ENCODE measurements at places on chromosomes 13 and 19. TPM values are rescaled to one million over a fixed set of nuclear protein-coding genes. Genes with fewer than 3 reads are reported as not detected.
A peak's percentile ranks its signal among the peaks of the same experiment; 100 is the strongest.

NBEA gene
- polyA plus RNA-seq, result 0.57 TPM

- H3K4me1 ChIP-seq, result no peaks in the 10 kb centered on the region
- H3K4me3 ChIP-seq, result no peak overlapping the region
- no peak for DNase-seq
Measured at GRCh38 chr13:41833201-41833600, 127.7 kb downstream of the VWA8 start.

DNA sequence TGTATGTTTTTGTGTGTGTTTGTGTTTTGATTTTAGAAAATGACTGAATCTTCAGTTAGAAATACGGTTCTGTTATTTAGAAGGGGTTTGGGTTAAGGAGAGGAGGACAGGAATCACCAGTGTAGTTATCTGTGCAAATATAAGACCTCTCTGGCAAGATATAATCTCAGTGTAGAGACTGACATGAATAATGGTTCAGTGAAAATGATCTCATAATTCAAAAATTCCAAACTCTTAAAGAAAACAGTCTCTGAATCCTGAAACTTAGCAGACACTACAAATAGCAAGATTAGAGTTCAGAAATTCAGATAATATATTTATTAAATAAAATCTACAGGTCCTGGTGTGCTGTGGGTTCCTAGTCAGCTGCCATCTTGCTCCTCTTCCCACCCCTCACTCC is 73.5 kb downstream of the PDS5B start:
- no peak overlapping the region for H3K27ac ChIP-seq
- H3K4me3 ChIP-seq, result no peak overlapping the region
- DNase-seq, result no peak
- H3K27me3 ChIP-seq, result no peaks in the 10 kb centered on the region

KANK2 gene
- 0.17 TPM for polyA plus RNA-seq

GRCh38 chr19:45996933-45997332 is 1.7 kb downstream of the CCDC61 start:
- no peak overlapping the region for H3K4me3 ChIP-seq
- no peak for DNase-seq
- H3K36me3 ChIP-seq, result no peaks in the 10 kb centered on the region
- no peak overlapping the region for H3K27ac ChIP-seq
- no peaks in the 10 kb centered on the region for H3K27me3 ChIP-seq

DNA sequence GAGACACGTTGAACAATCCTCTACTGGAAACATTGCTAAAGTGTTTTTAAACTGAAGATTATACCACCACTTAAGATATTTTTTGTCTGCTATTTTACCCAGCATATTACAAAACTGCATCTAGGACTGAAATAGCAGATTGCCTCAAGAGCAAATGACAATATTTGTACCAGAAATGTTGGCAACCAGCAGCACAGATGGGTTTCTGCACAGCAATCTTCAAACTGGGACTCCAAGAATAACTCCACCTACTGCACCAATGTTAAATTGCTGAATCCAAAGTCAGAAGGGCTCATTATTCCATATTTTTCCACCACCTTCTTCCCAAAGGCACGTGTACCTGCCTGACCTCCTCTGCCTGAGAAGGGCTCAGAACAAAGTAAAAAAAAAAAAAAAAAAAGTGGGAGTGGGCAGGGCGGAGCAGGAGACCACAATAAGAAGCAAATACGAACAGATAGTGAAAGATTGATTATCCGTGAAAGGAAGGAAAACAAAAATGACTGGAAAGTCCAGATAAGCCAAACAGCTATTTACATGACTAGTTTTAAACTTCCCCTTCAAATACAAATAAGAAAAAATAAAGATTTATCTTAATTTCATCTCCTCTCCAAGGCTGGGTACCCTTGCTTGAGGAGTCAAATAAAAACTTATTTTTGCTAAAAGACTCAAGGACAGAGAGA is 79.4 kb downstream of the FOXO1 start:
- H3K36me3 ChIP-seq, result no peaks in the 10 kb centered on the region
- no peak overlapping the region for H3K4me3 ChIP-seq
- peaks cover 78% of the 10 kb centered on the region for H3K4me1 ChIP-seq
- DNase-seq, result no peak

GRCh38 chr13:52104624-52105023 is 24.2 kb downstream of the NEK5 start:
- no peak for DNase-seq
- H3K4me3 ChIP-seq, result no peak overlapping the region
- no peaks in the 10 kb centered on the region for H3K27me3 ChIP-seq
- H3K4me1 ChIP-seq, result no peaks in the 10 kb centered on the region
- H3K36me3 ChIP-seq, result no peaks in the 10 kb centered on the region

DNA sequence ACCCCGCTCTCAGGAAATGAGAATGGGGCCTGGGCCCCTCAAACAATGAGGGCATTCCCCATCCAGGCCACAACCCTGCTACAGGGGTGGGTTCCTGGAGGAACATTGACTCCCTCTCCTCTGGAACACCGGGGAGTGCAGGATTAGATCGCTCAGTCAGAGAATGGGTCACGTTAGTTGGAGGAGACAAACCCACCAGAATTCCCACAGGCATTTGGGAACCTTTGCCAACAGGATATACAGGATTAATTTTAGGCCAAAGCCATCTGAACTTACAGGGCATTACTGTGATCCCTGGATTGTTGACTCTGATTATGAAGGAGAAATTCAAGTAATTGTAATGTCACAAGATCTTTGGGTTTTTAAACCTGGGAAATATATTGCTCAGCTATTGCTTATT is 2.6 kb downstream of the ERVK3-1 start:
- H3K27me3 ChIP-seq, result no peaks in the 10 kb centered on the region
- peaks cover 28% of the 10 kb centered on the region for H3K36me3 ChIP-seq
- H3K4me3 ChIP-seq, result no peak overlapping the region
- H3K27ac ChIP-seq, result no peak overlapping the region

LTBP4 gene
- 26.0 TPM for polyA plus RNA-seq

DNA sequence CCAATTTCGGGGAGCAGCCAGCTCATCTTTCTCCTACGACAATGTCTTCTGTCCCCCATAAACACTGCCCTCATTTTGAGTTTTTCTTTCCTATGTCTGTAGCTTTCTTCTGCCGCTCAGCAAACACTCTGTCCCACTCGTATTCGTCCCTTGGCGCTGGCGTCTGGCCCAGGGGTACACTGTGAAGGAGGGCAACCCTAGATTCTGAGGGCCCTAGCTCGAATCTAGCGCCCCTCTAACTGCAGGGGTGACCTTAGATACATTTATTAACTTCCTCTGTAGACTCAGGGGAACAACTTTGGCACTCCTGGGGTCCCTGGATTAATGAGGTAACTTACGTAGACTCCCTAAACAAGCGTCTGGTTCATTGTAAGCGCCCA is 677 bp upstream of the LRCH1 start:
- H3K27me3 ChIP-seq, result no peaks in the 10 kb centered on the region
- H3K4me1 ChIP-seq, result peaks cover 38% of the 10 kb centered on the region
- H3K27ac ChIP-seq, result peak overlapping the region; percentile 79
- no peaks in the 10 kb centered on the region for H3K36me3 ChIP-seq
- peak overlapping the region; percentile 83 for H3K4me3 ChIP-seq

DNA sequence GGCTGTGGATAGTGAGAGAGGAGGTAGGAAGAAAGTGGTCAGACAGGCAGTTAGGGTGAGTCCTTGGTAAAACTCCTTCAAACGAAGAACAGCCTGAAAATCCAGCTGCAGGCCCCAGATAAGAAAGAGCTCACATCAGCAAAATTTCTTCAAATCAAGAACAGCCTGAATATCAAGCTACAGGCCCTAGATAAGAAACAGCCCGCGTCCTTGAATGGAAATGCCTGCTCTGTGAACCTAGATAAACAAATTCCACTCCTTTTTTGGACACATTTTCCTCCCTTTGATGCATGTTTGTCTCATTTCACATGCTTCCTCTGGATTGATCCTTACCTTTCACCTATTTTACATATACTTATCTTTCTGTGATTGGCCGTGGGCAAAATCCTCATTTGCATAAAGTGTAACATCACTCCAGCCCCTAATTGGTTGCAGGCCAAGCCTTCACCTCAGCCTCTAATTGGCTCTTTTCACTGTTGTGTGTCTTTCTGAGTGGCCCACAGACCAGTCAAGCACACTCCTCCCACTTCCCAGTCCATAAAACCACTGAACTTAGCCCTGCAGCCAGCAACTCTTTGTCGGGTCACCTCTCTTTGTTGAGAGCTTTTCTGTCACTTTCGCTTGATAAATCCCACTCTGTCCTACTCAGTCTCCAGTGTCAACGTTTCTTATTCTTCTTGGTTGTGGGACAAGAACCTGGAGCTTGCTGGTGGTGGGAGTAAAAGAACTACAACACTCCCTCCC is 6.0 kb upstream of the SULT2A1 start:
- H3K36me3 ChIP-seq, result no peaks in the 10 kb centered on the region
- H3K4me3 ChIP-seq, result no peak overlapping the region
- no peak for DNase-seq
- H3K27ac ChIP-seq, result no peak overlapping the region

ZNF726 gene
- polyA plus RNA-seq, result 1.5 TPM

ALOX5AP gene
- polyA plus RNA-seq, result 377 TPM

GRCh38 chr19:30932854-30933253 is 416.4 kb downstream of the TSHZ3 start:
- H3K4me3 ChIP-seq, result no peak overlapping the region
- no peaks in the 10 kb centered on the region for H3K4me1 ChIP-seq
- H3K27ac ChIP-seq, result no peak overlapping the region
- H3K27me3 ChIP-seq, result no peaks in the 10 kb centered on the region

GRCh38 chr13:34897220-34897619 is 44.9 kb upstream of the NBEA start:
- H3K27ac ChIP-seq, result no peak overlapping the region
- no peak overlapping the region for H3K4me3 ChIP-seq
- H3K36me3 ChIP-seq, result no peaks in the 10 kb centered on the region
- H3K27me3 ChIP-seq, result no peaks in the 10 kb centered on the region
- DNase-seq, result no peak

DNA sequence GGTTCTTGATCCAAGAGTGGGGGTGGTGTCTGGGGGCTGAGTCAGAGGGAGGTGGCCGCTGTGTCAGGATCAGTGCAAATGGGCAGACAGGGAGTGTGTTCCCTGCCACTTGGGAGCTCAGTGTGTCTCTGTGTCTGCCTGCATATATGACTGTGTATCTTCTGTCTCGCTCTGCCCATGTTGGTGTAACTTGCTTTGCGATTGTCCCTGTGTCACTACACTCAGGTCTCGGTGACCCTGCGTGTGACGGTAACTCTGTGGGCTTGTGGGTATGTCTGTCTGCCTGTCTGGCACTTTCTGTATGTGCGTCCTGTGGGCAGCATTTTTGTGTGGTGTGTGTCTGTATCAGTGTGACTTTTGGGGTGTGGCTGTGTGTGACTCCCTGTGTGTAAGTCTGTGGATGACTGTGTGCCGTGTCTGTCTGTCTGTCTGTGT is 8.2 kb upstream of the ERFL start:
- H3K4me1 ChIP-seq, result peaks cover 37% of the 10 kb centered on the region
- DNase-seq, result peak; percentile 82
- H3K27ac ChIP-seq, result no peak overlapping the region
- H3K27me3 ChIP-seq, result no peaks in the 10 kb centered on the region
- no peaks in the 10 kb centered on the region for H3K36me3 ChIP-seq

DNA sequence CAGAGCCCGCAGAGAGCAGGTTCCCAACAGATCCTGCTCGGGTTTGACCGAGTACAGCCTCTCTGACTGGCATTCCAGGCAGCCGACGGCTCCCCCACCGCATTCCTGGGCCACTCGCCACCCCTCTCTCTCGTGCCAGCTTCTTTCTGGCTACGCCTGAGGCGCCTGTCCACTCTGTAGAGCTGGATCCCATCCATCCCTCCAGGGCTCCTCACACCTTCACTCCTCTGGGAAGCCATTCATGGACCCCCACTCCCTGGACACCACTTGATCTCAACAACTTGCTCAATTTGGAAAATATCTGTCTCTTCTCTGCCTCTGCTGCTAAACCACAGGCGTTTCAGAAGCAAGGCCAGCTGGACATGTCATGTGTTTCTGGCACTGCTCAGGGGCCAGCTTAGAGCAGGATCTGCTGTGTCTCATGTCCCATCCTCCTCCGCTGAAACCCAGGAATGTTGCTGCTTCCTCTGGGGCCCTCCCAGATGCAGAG is 30.6 kb upstream of the ATP1A3 start:
- H3K27ac ChIP-seq, result no peak overlapping the region
- H3K4me1 ChIP-seq, result no peaks in the 10 kb centered on the region
- no peak for DNase-seq
- no peaks in the 10 kb centered on the region for H3K36me3 ChIP-seq

ZIC2 gene
- polyA plus RNA-seq, result not detected

- H3K36me3 ChIP-seq, result peaks cover 14% of the 10 kb centered on the region
- H3K27me3 ChIP-seq, result no peaks in the 10 kb centered on the region
- no peak for DNase-seq
- no peak overlapping the region for H3K4me3 ChIP-seq
- H3K4me1 ChIP-seq, result no peaks in the 10 kb centered on the region
Measured at GRCh38 chr13:45492538-45492937, 27.8 kb downstream of the COG3 start.

ZNF865 gene
- not detected for polyA plus RNA-seq
